CD14-positive monocyte (primary cell): ENCODE measurements at places on chromosomes 11 and 22. TPM values are rescaled to one million over a fixed set of nuclear protein-coding genes. Genes with fewer than 3 reads are reported as not detected.

DNA sequence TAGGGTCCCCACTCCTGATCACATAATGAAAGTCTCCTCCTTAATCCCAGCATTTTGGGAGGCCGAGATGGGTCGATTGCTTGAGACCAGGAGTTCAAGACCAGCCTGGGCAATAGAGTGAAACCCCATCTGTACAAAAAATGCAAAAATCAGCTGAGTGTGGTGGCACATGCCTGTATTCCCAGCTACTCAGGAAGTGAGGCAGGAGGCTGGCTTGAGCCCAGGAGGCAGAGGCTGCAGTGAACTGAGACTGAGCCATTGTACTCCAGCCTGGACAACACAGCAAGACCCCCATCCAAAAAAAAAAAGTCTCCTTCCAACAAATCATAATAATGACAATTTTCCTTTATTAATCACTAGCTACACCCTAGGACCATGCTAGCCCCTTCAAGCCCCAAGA, 15.1 kb downstream of the ZMAT5 start:
- no peaks in the 10 kb centered on the region for H3K27me3 ChIP-seq
- peaks cover 43% of the 10 kb centered on the region for H3K36me3 ChIP-seq
- peaks cover 21% of the 10 kb centered on the region for H3K4me1 ChIP-seq
- H3K4me3 ChIP-seq, result no peak overlapping the region

DNA sequence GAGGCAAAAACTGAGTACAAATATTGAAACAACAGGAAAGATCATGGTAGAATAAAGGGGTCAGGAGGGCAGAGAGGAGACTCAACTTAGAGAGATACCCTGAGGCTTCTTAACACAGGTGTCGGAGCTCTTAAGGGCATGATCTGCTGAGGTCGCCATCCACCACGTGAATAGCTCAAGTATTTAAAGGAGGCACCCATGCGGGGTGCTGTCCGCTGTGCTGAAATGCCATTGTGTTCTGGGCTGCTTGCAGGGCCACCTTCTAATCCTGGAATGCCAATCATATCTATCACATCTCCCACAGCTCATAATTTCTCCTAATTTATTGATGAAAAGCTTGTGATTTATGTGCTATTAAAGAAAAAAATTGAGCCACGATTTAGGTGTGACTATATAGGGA, 90.2 kb downstream of the SEZ6L start:
- H3K36me3 ChIP-seq, result no peaks in the 10 kb centered on the region
- no peak overlapping the region for H3K27ac ChIP-seq
- H3K4me1 ChIP-seq, result no peaks in the 10 kb centered on the region
- DNase-seq, result no peak
- no peak overlapping the region for H3K4me3 ChIP-seq
- no peaks in the 10 kb centered on the region for H3K27me3 ChIP-seq

DNA sequence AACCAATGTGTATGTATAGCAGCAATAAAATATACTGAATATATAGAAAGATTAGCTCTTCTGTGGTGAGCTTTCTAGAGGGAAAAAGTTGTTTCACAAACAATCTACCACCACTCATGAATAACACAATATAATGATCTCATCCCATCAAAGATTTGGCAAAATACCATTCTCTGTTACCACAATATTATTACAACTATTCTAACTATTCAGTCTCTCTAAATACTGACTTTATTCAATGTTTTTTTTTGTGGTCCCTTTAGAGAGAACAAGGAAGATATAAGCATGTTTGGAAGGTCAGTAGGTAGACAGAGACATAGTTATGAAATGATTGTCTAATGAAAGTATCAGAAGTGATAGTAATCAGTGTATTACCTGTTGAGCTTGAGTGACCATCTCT, 7.8 kb downstream of the CCDC90B start:
- no peak overlapping the region for H3K27ac ChIP-seq
- H3K4me1 ChIP-seq, result no peaks in the 10 kb centered on the region
- no peak for DNase-seq
- no peak overlapping the region for H3K4me3 ChIP-seq

DNA sequence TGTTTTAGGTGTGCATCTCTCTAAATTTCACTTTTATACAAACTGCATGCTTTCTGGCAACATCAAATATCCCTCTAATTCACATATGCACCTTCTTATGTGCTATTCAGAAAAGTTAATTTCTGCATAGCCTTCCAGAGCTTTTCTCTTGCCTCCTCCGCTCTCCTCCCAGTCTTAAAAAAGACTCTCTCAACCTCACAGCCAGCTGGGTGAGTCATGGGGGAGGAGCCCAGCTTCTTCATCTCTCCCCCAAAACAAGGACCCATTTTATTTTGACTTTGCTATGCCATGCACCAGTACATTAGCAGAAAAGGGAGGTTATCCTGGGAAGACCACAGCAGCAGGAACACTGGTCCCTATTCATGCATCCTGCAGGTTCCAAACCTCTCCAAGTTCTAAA, 234.4 kb downstream of the KCNA4 start:
- no peak overlapping the region for H3K27ac ChIP-seq
- H3K27me3 ChIP-seq, result no peaks in the 10 kb centered on the region

- no peak overlapping the region for H3K27ac ChIP-seq
- H3K4me1 ChIP-seq, result no peaks in the 10 kb centered on the region
- H3K27me3 ChIP-seq, result no peaks in the 10 kb centered on the region
- no peaks in the 10 kb centered on the region for H3K36me3 ChIP-seq
- no peak for DNase-seq
- H3K4me3 ChIP-seq, result no peak overlapping the region
Observed at GRCh38 chr11:32343325-32344008, 91.9 kb downstream of the WT1 start.

- peaks cover 9% of the 10 kb centered on the region for H3K27me3 ChIP-seq
- H3K36me3 ChIP-seq, result no peaks in the 10 kb centered on the region
- H3K4me1 ChIP-seq, result no peaks in the 10 kb centered on the region
- no peak for DNase-seq
Observed at GRCh38 chr11:109735128-109735527, 313.1 kb downstream of the C11orf87 start.

- DNase-seq, result no peak
- no peaks in the 10 kb centered on the region for H3K4me1 ChIP-seq
- no peaks in the 10 kb centered on the region for H3K27me3 ChIP-seq
- peaks cover 18% of the 10 kb centered on the region for H3K36me3 ChIP-seq
Observed at GRCh38 chr11:14449302-14449714, 50.3 kb downstream of the COPB1 start.

GRCh38 chr22:20918663-20919218, 1.5 kb downstream of the CRKL start:
- H3K27me3 ChIP-seq, result no peaks in the 10 kb centered on the region
- H3K36me3 ChIP-seq, result no peaks in the 10 kb centered on the region
- peaks cover 27% of the 10 kb centered on the region for H3K4me1 ChIP-seq
- H3K4me3 ChIP-seq, result peak overlapping the region; percentile 89

DNA sequence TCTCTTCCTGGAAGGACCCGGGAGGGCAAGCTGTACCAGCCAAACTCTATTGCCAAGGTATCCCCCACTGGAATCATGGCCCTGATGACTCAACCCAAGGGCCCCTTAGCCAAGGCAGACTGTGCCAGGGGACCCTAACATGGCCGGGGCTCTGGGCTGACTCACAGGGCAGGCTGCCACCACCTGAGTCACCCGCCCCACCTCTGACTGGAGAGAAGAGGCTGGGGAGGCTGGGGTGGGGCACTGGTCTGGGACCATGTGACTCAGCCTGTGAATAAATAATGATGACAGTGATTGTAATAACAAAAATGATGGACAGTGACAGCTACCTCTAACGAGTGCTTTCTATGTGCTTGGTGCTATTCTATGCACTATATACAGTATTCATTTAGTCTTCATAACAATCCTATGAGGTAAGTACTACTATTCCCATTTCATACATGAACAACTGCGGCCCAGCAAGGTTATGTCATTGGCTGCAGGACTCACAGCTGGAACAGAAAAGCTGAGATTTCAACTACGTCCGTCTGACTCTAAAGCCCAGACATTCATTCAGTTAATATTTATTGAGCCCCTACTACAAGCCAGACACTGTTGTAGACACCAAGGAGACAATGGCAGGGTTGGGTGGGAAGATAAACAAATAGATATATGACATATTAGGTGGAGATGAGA, 84.2 kb downstream of the FBXO7 start:
- H3K4me3 ChIP-seq, result no peak overlapping the region
- H3K4me1 ChIP-seq, result no peaks in the 10 kb centered on the region
- no peak overlapping the region for H3K27ac ChIP-seq
- H3K27me3 ChIP-seq, result no peaks in the 10 kb centered on the region
- no peaks in the 10 kb centered on the region for H3K36me3 ChIP-seq

GRCh38 chr11:108369064-108369463, 98.3 kb downstream of the C11orf65 start:
- no peak overlapping the region for H3K4me3 ChIP-seq
- peaks cover 71% of the 10 kb centered on the region for H3K36me3 ChIP-seq
- DNase-seq, result no peak
- no peak overlapping the region for H3K27ac ChIP-seq
- H3K4me1 ChIP-seq, result no peaks in the 10 kb centered on the region

DNA sequence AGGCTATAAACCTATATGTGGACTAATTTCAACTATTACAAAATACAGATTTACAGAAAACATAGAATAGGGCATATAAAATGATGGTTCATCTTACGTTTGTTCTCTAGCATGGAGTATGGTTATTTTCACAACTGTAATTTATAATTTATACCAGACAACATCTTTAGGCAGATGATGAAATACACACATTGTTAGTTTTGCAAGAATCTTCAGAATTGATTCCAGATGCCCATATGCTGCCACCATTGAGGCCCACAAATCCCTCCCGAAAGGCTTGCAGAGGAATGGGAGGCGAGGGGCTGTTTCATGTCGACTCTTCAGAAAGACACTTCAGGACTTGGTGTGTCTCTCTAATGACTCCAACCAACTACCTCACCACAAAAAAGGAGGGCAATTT, 6.2 kb downstream of the PTPN5 start:
- no peaks in the 10 kb centered on the region for H3K36me3 ChIP-seq
- peaks cover 13% of the 10 kb centered on the region for H3K27me3 ChIP-seq
- H3K27ac ChIP-seq, result no peak overlapping the region
- no peak for DNase-seq

- no peaks in the 10 kb centered on the region for H3K27me3 ChIP-seq
- H3K4me1 ChIP-seq, result no peaks in the 10 kb centered on the region
- H3K4me3 ChIP-seq, result no peak overlapping the region
- no peak overlapping the region for H3K27ac ChIP-seq
Observed at GRCh38 chr11:62068730-62069129, 55.1 kb upstream of the INCENP start.

DNA sequence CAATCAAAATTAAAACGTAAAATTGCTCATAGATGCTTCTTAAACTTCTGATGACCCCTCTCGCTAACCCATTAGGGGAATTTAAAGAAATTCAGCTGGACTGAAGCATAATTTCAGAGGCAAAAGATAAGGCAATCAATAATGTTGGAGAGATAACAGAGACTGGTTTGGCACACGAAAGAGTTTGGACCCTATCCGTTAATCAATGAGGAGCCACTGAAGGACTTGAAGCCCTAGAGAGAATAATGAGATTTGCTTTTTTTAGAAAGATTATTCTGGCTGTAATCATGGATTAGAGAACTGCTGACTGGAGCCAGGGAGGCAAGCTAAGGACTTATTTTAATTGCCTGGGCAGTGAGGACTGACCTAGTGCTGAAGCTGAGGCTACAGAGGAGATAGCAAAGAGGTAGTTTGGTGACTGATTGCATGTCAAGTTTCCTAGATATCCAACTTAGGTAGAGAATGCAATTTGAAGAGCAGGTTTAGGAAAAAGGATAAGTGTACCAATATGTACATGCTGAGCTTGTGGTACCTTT, 11.9 kb upstream of the ARHGAP42 start:
- H3K27me3 ChIP-seq, result no peaks in the 10 kb centered on the region
- no peak overlapping the region for H3K4me3 ChIP-seq
- no peak for DNase-seq
- H3K27ac ChIP-seq, result no peak overlapping the region
- no peaks in the 10 kb centered on the region for H3K4me1 ChIP-seq

DNA sequence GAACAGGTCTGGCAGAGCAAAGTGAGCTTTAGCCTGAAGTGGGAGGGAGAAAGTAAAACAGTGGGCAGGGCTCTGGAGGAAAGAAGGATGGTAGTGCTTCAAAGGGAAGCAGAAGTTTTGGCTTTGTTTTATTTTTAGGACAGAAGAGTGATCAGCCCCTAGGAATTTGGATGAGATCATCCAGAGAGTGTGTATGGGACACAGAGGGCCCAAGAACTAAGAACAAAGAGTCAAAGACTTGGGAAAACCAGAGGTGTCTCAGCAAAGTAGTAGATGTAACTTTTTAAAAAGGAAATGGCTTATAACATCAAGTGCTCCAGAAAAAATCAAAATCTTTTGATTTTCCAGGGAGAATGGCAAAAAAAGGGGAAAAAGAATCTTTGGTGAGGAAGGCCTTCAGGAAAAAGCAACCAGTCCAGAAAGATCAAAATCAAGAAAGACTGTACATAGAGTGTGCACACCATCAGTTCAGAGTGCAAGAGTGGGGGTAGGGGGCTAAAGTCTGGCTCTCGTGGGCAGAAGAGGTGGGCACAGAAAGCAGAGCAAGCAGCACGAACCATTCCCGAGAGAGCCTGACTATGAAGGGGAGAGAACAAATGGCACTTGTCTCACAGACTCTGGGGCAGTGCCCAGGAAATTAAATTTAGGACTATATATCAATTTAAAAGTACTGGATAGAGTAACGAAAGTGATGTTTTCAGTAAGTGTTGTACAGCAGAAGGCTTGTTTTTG, 30.0 kb downstream of the MAPK1 start:
- H3K27me3 ChIP-seq, result no peaks in the 10 kb centered on the region
- H3K36me3 ChIP-seq, result no peaks in the 10 kb centered on the region
- no peak overlapping the region for H3K4me3 ChIP-seq
- no peak overlapping the region for H3K27ac ChIP-seq
- DNase-seq, result no peak
- H3K4me1 ChIP-seq, result peaks cover 5% of the 10 kb centered on the region

DNA sequence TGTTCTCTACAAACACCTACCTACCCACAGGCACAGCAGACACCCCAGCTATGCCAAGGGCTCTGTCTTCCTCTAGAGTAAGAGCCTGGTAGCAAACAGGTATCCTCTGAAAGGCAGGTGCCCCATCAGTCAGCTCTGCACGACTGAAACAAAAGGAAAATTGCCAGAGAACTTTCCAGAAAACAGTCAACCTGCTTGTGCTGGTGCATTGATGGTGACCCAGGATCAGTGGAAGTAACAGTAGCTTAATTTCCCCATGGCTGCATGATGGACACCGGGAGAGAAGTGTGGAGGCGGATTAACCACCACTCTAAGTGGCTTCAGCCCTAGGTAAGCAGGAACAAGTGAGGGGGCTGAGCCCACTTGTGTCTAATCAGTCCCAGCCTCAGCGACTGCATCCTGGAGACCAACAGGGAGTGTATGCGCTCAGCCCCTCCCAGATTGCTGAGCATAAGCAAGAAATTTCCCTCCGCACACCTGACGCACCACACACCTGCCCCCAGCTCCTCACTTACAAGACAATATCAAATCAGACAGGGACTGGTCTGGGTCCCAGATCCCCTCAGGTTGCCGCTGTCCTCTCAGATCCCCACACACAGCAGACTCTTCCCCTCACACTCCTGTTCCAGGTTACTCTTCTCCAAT, 70.7 kb upstream of the IGLL5 start:
- peaks cover 59% of the 10 kb centered on the region for H3K4me1 ChIP-seq
- no peaks in the 10 kb centered on the region for H3K27me3 ChIP-seq
- no peaks in the 10 kb centered on the region for H3K36me3 ChIP-seq
- no peak overlapping the region for H3K27ac ChIP-seq

- no peaks in the 10 kb centered on the region for H3K4me1 ChIP-seq
- no peaks in the 10 kb centered on the region for H3K36me3 ChIP-seq
- no peaks in the 10 kb centered on the region for H3K27me3 ChIP-seq
- DNase-seq, result no peak
- no peak overlapping the region for H3K4me3 ChIP-seq
- no peak overlapping the region for H3K27ac ChIP-seq
Observed at GRCh38 chr11:16082095-16083055, 274.0 kb downstream of the SOX6 start.

Gene SLC25A45
- 11.3 and 12.9 TPM in 2 replicates for polyA plus RNA-seq

Gene FAM180B
- not detected for polyA plus RNA-seq

Gene CARD10
- not detected for polyA plus RNA-seq

Gene ACR
- not detected for polyA plus RNA-seq

Gene NEFH
- 0.74 TPM for polyA plus RNA-seq

Gene PPARA
- 4.9 TPM for polyA plus RNA-seq

Gene EXPH5
- 0.17 TPM for polyA plus RNA-seq
